Esophagus mucosa (tissue), 1 donor: ENCODE measurements at places on chromosomes 2 and 18. TPM values are rescaled to one million over a fixed set of nuclear protein-coding genes. Genes with fewer than 3 reads are reported as not detected.
A peak's percentile ranks its signal among the peaks of the same experiment; 100 is the strongest.

DNA sequence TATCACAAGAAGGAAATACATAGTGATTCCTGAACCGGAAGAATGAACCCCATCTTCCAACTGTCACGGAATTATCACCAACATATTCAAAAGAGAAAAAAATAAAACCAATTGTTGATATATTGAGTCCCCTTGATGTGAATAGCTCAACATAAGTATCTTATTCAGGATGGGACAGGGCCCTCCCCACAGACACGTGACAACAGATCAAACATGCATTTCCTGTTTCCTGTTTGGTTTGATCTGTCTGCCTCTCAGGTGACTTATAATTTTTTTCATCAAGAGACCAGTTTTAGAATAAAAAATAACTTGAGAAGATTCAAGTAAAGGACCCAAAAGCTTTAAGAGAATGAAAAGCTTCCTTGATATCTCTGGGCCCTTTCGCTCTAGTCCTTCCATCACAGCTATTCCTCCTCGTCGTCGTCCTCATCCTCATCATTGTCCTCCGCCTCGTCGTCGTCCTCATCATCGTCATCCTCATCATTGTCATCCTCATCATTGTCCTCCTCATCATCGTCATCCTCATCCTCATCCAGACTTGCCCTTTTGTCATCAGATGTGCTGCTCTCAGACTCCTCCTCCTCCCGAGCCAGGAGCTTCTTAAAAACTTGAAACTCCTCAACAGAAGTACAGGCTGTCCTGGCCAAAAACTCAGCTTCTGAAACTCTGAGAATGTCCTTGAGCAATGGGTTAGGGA, 6.3 kb downstream of the MTERF4 start:
- ATAC-seq = no peak

DNA sequence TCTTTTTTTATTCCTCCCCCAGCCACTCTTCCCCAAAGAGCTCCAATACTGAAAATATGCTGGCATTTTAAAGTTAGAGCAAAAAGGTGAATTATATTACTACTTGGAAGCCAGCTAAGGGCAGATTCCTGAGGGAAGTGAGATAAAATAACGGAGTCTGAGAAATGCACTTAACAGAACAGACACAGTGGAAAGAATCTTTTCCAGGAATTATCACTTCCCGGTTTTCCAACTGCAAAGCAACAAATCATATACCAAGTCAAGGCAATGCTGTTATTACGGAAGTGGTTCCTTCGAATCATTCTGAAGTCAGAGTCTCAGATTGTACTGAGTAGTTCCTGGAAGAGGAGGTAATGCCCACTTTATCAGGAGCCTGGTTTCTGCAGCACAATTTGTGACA, 435.0 kb upstream of the SPRED2 start:
- ATAC-seq = no peak

GRCh38 chr2:36706021-36706876, 9.7 kb downstream of the VIT start:
- no peak for ATAC-seq

DNA sequence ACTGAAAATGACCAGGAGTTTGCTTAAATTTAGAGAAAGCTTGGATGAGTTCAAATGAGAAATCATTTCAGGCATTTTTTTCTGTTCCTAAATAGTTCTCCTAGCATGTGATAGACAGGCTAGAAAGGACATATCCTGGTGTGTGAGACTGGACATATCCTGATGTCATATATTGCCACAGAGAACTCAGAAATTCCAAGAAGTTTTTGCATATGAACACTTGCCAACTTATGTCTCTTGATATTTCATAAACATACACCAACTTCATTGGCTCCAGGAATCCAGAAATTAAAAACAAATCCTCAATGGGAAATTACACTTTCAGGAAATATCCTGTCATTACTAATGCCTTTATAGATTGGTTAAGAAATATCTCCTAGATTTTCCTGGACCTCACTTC, 2.9 kb upstream of the SERPINB4 start:
- ATAC-seq = no peak

DNA sequence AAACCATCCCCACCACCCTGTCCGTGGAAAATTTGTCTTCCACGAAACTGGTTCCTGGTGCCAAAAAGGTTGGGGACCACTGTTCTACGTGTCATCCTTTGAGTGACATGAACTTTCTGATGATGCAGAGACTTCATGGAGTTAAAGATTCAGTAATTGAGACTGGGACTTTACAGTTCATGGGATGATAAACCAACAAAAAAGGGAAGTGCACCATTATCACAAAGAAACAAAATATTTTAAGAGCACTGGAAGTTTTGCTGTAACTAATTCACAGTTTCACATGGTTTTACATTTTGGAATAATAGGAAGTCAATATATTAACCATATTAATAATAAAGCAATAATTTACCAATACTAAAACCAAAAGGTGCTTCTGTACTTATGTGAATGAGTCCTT, 126.8 kb downstream of the AQP4 start:
- no peak for ATAC-seq

DNA sequence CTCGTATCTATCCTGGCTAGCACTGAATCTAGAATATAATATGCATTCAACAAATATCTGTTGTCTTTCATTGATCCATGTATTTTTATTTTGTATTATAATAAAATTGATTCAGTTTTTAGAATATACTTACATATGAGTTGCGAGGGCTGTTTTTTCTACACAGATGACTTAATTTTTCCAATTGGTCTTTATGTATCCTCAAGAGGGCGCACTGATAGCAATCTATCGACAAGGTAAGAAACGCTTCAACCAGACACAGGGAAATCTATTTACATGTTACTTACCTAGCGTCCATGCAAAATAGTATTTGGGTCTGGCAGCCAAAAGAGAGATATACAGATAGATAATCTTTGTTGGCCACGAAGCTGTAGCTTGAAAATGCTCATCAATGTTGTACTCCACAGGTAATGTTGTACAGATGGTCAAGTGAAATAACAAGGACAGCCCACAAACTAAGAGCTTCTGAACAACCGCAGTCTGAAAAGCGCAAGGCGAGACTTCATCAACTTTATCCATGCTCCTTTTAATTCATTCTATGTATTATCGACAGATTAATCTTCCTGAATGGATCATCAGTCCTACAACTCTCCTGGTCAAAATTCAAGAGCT, 35.5 kb upstream of the KIDINS220 start:
- ATAC-seq = peak; percentile 55

- ATAC-seq = no peak
Observed at GRCh38 chr18:13446610-13447461, 228.3 kb downstream of the LDLRAD4 start.

DNA sequence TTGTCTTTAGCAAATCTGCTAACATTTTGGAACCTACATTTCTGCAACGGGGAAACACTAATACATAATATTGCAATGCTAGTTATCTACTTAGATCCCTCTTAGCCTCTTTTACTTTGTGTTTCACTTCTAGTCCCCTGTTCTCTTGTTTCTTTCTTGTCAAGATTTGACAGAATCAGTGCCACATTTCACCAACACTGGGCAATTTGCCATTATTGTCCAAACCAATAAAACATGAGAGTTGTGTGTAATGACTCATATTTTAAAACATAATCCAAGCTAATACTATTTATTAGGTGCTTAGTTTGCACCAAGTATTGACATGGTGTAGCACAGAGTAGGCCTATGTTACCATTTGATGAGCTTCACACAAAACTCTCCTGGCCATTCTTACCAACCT, 33.7 kb upstream of the ACVR1C start:
- ATAC-seq = no peak

GRCh38 chr2:224865016-224865415, 148.9 kb upstream of the CCDC195 start:
- no peak for ATAC-seq

- ATAC-seq = no peak
Observed at GRCh38 chr18:23882616-23883276, 131.8 kb upstream of the TTC39C start.

The OLA1 gene
- 74.7 TPM for total RNA-seq

The GPR17 gene
- total RNA-seq = not detected

The LOXL3 gene
- 0.52 TPM for total RNA-seq

The TRABD2A gene
- total RNA-seq = 0.24 TPM

The RGPD3 gene
- 0.04 TPM for total RNA-seq

The GAL3ST2 gene
- not detected for total RNA-seq

The DLGAP1 gene
- 0.28 TPM for total RNA-seq

The FER1L5 gene
- 0.16 TPM for total RNA-seq
